ENCODE measurements at places on chromosomes 7 and 10.

GRCh38 chr7:47574482-47575329, 7.2 kb downstream of the TNS3 start:
- DNase-seq: no peak

DNA sequence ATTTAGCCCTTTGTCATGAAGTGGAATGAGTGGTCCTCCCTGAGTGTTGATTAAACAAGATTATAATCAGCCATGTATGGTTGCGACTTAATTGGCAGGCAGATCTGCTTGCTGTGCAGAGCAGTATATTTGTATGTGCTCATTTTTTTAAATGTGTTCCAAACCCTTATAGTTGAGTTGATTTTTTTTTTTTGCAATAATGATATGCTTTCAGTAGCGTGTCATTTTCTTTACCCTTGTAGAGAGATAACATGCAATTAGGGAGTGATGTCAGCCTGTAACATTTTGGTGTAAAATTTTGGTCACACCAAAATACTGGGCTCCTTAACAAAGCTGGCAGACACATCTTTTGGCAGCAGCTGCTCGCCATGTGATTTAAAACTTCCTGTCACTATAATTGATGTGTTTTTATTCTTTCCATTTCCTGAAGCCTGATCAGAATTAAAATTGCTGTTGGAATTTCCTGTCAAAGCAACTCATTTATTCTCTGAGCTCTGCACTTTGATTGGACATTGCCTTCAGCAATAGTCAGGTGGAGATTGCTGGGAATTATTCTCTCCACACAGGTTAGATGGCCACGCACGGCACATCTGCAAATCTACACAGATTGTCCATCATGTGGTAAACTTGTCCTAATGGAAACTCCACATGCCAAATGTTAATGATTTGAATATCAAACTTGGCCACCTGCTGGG, 125.3 kb downstream of the DYNC1I1 start:
- no peak for DNase-seq

GRCh38 chr10:13831711-13832141, 245.0 kb downstream of the PRPF18 start:
- no peak for DNase-seq

DNA sequence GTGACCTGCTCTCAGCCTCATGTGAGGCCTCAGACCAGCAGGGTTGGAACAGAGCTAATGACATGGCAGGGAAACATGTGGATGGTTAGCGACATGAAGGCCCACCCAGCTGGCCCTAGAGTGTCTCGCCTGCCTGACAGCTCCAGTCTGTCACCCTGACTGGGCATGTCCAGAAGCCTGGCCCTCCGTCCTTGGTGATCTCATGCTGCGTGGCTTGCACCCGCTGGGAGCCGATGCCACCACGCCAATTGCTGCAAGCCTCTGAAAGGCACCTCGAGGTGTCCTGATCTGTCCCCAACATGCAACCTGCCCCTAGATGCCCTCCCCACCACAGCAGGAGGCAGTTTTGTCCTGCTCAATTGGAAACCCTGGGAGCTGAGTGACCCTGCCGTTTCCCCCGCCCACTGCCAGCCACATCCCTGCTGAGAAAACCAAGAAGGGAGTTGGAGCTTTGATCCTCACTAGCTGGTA, 27.8 kb upstream of the RET start:
- DNase-seq: no peak

DNA sequence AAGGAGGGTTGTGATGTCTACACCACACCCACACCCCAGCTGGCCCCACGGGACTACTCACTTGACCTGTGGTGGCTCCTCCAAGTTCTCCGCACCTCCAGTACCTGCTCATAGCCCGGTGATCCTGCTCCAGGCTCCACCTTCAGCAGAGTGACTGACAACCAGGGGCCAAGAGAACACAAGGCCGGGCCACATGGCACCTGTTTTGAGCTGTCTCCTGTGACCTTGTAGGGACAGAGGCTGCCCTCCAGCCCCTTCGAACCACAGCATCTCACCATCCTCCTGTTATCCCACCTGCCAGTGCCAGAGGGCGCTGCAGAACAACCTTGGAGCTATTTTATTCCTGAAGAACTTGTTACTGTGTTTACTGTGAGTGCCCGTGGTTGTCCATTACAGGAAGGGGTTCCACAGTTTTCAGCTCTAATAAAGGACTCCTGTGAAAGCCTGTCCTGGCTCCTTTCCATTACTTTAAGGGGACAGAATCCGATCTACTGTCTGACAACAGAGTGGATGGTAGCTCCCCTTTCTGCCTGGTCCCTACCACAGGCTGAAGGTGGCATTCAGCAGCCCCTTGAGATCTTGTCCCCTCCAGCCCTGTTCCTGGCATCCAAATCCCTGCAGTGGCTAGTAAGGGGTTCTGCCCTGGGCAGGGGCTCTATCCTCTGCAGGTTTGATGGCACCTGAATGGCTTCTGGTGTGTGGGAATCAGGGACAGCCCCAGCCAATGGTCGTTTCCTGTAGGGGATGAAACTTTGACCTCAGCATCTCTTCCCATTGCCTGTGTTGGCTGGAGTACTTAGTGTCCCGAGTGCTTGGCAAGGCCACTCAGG, 50.8 kb downstream of the C10orf120 start:
- DNase-seq: no peak
